ENCODE measurements at places on chromosomes 6 and 20. TPM values are rescaled to one million over a fixed set of nuclear protein-coding genes. Genes with fewer than 3 reads are reported as not detected.

GRCh38 chr20:54587408-54587807, 112.0 kb downstream of the DOK5 start:
- H3K4me1 ChIP-seq: no peaks in the 10 kb centered on the region
- no peak for DNase-seq
- no peak overlapping the region for H3K27ac ChIP-seq
- no peak overlapping the region for H3K4me3 ChIP-seq
- H3K36me3 ChIP-seq: no peaks in the 10 kb centered on the region
- H3K27me3 ChIP-seq: no peaks in the 10 kb centered on the region

GRCh38 chr20:20092827-20093226, 40.5 kb downstream of the CFAP61 start:
- no peak for DNase-seq
- no peak overlapping the region for H3K27ac ChIP-seq
- H3K4me1 ChIP-seq: no peaks in the 10 kb centered on the region
- H3K27me3 ChIP-seq: no peaks in the 10 kb centered on the region

DNA sequence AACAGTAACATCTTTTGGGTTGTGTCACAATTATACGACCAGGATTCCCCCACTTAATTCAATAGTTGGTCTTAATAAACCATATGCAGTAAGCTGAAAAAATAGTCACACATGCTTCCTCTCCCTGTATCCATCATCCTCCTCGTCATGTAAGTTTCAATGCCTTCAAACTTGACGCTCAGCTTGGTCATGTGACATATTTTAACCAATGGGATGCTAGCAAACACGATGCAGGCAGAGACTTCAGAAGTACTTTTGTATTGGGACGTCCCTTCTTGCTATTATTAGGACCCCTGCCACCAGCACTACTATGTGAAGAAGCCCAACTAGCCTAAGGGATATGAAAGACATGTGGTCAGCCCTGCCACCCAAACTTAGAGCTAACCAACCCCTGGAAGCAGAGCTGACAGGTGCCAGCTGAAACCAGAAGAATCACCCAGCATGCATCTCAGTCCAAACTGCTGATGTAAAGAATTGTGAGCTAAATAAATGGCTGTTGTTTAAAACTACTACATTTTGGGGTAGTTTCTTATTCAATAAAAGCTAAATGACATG, 49.3 kb downstream of the CGA start:
- no peak overlapping the region for H3K4me3 ChIP-seq
- no peak overlapping the region for H3K27ac ChIP-seq
- no peaks in the 10 kb centered on the region for H3K4me1 ChIP-seq
- no peaks in the 10 kb centered on the region for H3K36me3 ChIP-seq
- no peaks in the 10 kb centered on the region for H3K27me3 ChIP-seq

The OR12D3 gene
- total RNA-seq: not detected

GRCh38 chr20:24582373-24583168, 113.1 kb downstream of the SYNDIG1 start:
- no peaks in the 10 kb centered on the region for H3K4me1 ChIP-seq
- no peaks in the 10 kb centered on the region for H3K27me3 ChIP-seq
- H3K27ac ChIP-seq: no peak overlapping the region
- no peak for DNase-seq
- H3K4me3 ChIP-seq: no peak overlapping the region
- no peaks in the 10 kb centered on the region for H3K36me3 ChIP-seq

The PRRT1 gene
- total RNA-seq: 0.72 TPM

DNA sequence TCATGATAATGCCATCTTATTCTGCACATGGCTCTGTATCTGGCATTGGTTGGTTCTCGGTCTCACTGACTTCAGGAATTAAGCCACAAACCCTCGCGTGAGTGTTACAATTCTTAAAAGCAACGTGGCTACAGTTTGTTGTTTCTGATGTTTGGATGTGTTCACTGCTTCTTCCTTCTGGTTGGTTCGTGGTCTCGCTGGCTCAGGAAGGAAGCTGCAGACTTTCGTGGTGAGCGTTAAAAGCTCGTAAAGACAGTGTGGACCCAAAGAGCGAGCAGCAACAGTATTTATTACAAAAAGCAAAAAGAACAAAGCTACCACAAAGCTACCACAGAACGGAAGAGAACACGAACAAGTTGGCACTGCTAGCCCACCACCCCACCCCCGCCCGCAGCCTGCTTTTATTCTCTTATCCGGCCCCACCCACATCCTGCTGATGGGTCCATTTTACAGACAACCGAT, 51.1 kb downstream of the MYLIP start:
- no peaks in the 10 kb centered on the region for H3K4me1 ChIP-seq
- H3K36me3 ChIP-seq: no peaks in the 10 kb centered on the region
- DNase-seq: no peak
- no peak overlapping the region for H3K27ac ChIP-seq

The CCDC167 gene
- 11.8 TPM for total RNA-seq

DNA sequence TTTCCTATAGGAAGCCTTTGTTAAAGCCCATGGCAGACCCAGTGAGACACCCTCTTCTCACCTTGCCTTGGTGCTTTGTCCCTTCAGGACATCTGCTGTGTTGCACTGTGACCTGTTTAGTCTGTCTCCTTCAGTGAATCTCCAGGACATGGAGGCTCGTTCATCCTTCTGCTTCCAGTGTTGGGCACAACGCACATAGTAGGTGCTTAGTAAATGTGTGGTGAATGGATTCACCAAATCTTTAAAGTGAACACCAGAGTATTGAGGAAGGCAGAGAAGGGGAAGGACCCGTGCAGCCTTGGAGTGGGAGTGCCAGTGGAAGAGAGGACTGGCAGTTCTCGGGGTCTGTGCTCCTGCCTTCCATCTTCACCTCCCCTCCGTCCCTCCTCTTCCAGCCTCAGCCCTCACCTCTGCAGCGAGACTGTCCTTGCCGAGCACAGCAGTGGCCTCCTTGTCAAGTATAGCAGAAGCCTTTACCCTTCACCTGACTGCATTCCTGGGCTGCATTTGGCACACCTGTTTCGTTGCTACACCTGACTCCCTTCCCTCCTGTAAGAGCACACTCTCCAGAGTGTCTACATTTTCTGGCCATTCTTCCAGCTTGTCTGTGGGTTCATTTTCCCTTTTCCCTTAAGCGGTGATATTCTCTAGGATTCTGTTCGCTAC, 49.2 kb downstream of the ARID1B start:
- no peaks in the 10 kb centered on the region for H3K27me3 ChIP-seq
- no peak for DNase-seq
- no peaks in the 10 kb centered on the region for H3K4me1 ChIP-seq
- no peak overlapping the region for H3K4me3 ChIP-seq
- H3K27ac ChIP-seq: no peak overlapping the region
- no peaks in the 10 kb centered on the region for H3K36me3 ChIP-seq

The KCNS1 gene
- total RNA-seq: not detected

Data from colonic mucosa (tissue), 4 donors.